ENCODE measurements at places on chromosomes 5 and 9. TPM values are rescaled to one million over a fixed set of nuclear protein-coding genes. Genes with fewer than 3 reads are reported as not detected.

Gene PKD2L2
- not detected for total RNA-seq

Gene DNLZ
- total RNA-seq, result 32.4 TPM

Gene DMRTA1
- 0.35 TPM for total RNA-seq

Gene FAM163B
- not detected for total RNA-seq

Gene PAPPA
- 0.07 TPM for total RNA-seq

DNA sequence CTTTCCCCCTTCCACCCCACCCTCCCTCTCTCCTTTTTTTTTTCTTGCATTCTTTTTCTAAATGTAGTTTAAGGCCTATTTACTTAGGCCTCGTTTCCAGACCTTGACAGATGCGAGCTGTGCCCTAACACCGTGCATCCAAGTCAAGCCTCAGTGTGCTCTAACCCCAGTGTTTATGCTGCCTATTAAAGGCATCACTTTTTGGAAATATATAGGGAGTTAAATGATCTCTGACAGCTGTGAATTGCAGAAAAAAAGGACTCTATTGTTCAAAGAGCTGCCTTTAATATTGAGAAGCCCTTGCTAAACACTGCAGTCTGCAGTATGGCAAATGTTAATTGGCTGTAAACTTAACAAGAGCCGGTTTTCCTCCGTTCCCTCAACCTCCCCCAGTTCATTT is 270.4 kb upstream of the TUT7 start:
- no peak for DNase-seq

GRCh38 chr5:54156577-54156976 is 153.8 kb downstream of the ARL15 start:
- DNase-seq, result no peak

DNA sequence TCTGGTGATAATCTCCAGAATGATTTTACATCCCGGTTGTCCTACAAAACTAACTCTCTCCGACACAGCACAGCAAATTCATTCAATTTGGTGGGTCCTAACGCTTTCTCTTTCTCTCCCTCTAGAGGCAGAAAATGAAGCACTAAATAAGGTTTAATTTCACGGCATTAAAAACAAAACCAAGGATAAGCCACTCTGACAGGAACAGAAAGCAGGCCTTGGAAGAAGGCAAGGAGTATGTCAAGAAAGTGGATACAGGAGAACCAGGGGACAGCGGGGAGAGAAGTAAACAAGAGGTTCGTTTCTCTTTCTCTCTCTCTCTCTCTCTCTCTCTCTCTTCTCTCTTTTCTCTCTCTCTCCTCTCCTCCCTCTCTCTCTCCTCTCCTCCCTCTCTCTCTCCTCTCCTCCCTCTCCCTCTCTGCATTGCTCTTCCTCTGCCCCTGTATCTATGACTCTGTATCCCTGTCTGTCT is 49.8 kb downstream of the EBF1 start:
- no peak for DNase-seq

DNA sequence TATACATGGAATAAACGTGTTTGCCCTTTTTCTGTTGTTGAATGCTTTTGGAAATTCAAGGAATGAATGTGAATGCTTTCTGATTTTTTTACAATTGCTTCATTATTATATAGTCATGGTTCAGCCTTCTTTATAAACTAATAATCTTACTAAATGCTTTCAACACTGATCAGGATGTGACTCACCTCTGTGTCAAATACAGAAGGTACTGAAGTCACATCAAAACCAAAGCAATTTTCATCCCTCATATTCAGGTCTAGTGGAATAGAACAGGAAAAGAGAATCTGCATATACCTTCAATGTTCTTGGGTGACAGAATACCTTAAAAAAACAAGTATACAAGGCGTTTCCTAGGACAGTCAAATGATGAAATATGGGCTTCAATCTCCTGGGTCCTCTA is 170.7 kb downstream of the PDE4D start:
- no peak for DNase-seq

- no peak for DNase-seq
These were observed 37.9 kb downstream of the WWC1 start for GRCh38 chr5:168329302-168329701.

GRCh38 chr9:93147632-93148031 is 13.6 kb upstream of the NINJ1 start:
- DNase-seq, result no peak

- no peak for DNase-seq
These were observed 130.3 kb upstream of the RAPGEF1 start for GRCh38 chr9:131870156-131870555.

DNA sequence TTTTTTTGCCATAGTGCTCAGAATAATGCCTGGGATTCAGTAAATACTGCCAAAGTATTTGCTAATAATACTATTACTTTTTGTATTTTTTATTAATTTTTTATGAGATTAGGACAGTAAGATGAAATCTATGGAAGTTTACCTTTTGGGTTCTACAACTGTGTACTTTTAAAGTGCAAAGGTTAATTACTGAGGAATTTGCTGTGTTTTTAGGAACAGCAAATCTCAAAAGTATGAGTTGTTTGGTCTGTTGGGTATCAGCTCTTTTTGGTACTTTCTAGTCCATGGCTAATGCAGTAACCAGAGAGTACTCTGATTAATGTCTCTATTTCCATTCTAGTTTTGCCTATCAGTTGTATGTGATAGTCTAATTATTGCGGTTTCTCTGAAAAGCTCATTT is 5.1 kb downstream of the HSPA4 start:
- no peak for DNase-seq
